ENCODE measurements at places on chromosomes 16 and 17.
A peak's percentile ranks its signal among the peaks of the same experiment; 100 is the strongest.

- DNase-seq = no peak
Observed at GRCh38 chr17:36682773-36683172, 81.4 kb downstream of the MRM1 start.

GRCh38 chr17:77802811-77803220 lies 155.7 kb upstream of the TNRC6C start:
- DNase-seq = no peak

- DNase-seq = no peak
Observed at GRCh38 chr16:31148281-31148728, 1.6 kb downstream of the PRSS36 start.

DNA sequence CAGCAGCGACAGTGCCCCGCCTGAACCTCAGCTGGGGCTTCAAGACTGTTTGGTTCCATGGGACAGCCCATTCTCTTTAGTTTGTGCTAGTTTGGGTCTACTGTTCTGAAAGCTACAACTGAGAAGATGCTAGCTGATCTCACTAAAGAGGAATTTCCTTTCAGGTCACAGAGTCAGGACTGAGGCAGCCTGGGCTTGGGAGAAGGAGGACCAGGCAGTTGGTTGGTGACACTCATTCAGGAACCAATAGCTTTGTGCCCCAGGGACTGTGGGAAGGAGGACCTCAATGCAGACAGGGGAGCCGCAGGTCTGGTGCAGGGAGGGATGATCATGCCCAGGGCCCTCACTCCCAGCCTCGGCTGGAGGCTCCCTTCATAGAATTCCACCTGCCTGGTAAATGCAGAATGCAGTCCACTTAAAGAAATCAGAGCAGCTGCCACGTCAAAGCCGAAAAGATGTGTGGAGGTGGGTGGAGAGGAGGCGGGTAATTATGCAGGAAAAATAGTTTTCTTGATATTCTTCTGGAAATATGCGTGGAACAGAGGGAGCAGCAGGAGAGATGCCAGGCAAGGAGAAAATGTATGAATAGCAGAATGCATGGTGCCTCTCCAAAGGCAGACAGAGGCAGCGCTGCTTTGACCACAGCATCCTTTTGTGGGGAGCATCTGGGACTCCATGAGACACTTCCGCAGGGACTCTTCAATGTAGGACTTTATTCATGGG lies 32.6 kb upstream of the ZFP90 start:
- DNase-seq = no peak

DNA sequence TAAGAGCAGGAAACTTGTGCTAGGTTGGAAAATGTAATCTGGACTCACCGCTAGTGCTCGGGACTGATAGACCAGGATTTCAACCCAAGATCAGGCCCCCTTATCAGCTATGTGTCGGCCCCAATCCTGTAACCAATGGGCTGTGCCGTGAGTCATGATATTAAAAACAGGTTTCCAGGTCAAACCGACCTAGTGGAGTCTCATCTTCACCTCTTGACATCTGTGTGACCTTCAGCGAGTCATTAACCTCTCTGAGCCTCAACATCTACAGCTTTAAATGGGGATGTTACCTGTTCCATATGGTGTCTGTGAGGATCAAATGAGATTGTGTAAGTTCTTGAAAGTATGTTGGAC lies 512 bp downstream of the PMM2 start:
- peak; percentile 37 for DNase-seq

- no peak for DNase-seq
Observed at GRCh38 chr16:2468725-2469398, 2.2 kb upstream of the NTN3 start.

GRCh38 chr17:34245351-34245905 lies 9.7 kb upstream of the CCL2 start:
- no peak for DNase-seq

GRCh38 chr16:80994451-80994850 lies 12.2 kb downstream of the CMC2 start:
- no peak for DNase-seq

DNA sequence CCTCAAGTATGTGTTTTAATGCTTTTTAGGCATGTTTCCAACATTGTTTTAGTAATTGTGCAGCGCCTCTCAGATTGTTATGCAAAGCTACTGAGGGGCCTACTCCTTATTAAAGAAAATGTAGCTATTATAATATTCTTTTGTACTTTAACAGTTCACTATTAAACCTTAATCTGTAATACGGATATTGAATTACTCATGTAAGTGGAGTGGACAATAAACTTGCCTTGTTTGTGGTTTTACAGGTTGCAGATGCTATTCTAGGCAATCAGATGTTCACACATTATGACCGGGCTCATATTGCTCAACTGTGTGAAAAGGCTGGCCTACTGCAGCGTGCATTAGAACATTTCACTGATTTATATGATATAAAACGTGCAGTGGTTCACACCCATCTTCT lies 41.0 kb downstream of the PTRH2 start:
- no peak for DNase-seq

GRCh38 chr16:84155771-84156170 lies 10.7 kb downstream of the DNAAF1 start:
- no peak for DNase-seq

- no peak for DNase-seq
Observed at GRCh38 chr17:75819116-75819515, 25.1 kb downstream of the UNC13D start.

- DNase-seq = peak; percentile 22
Observed at GRCh38 chr17:19646788-19647696, 1.5 kb upstream of the ALDH3A2 start.

GRCh38 chr17:28967221-28968135 lies 16.2 kb upstream of the PHF12 start:
- no peak for DNase-seq

- DNase-seq = no peak
Observed at GRCh38 chr17:83144421-83145357, 65.3 kb downstream of the METRNL start.

- DNase-seq = peak; percentile 83
Observed at GRCh38 chr17:8226536-8227237, 16.3 kb upstream of the AURKB start.

GRCh38 chr16:48541108-48541786 lies 68.7 kb downstream of the N4BP1 start:
- no peak for DNase-seq

GRCh38 chr17:59839651-59840328 lies 53.0 kb downstream of the TUBD1 start:
- peak; percentile 49 for DNase-seq

GRCh38 chr17:63626551-63627180 lies 4.4 kb downstream of the MAP3K3 start:
- no peak for DNase-seq

DNA sequence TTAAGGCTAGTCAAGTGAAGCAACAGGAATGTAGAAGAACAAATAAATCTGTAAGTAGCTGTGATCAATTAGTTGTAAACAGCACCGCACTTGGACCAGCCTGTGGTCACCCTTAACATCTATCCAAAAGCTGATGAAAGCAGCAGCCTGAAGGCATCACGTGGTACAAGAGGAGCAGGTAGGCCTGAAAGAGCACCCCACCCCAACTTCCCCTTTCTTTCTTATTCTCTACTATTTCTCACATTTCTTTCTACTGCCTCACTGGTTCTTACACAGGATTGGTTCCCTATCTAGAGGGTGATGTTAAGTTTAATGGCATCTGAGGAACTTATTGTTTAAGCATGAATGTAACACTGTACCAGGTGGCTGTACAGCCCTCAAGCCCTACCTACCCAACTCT lies 42.6 kb upstream of the CLEC18B start:
- no peak for DNase-seq

- DNase-seq = peak; percentile 68
Observed at GRCh38 chr17:48610282-48611211, at the start of gene HOXB7. Gene HOXB7, minus strand, starts transcription at chr17:48611017. Its CDS starts 99 bp downstream, at chr17:48610918.

DNA sequence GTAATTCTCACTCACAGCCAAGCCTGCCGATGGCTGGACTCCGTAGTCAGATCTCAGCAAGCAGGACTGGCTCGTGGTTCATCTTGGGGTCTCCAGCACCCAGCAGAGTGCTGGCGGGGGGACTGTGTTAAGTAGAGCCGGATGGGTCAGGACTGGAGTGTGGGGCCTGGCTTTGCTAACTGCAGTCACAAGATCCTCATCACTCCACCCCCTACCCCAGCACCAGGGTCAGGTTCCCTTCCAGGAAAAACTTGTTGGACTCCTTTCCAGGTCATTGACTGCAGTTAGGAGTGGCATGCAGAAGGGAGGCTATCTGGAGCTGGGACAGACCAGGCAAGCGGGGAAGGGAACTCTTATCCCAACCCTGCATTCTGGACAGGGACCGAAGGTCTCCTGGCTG lies 6.0 kb downstream of the CIITA start:
- DNase-seq = no peak

GRCh38 chr17:1951920-1952319 lies 73.2 kb downstream of the RTN4RL1 start:
- no peak for DNase-seq

DNA sequence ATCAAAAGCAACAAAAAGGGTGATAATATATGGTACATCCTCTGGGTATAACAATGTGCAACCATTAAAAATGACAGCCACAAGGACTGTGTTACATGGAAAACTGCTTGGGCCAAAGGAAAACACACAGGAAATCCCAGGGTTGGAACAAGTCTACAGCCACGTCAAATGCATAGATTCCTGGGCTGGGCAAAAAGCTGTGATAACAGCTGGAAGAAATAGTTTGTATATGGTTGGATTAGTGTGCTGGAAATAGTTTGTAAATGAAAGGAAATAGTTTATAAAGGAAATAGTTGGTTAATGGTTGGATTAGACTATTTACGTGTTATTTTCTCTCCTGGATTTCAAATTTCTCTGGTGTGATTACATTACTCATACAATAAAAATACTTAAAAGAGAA lies 2.6 kb downstream of the HSD17B2 start:
- DNase-seq = no peak

DNA sequence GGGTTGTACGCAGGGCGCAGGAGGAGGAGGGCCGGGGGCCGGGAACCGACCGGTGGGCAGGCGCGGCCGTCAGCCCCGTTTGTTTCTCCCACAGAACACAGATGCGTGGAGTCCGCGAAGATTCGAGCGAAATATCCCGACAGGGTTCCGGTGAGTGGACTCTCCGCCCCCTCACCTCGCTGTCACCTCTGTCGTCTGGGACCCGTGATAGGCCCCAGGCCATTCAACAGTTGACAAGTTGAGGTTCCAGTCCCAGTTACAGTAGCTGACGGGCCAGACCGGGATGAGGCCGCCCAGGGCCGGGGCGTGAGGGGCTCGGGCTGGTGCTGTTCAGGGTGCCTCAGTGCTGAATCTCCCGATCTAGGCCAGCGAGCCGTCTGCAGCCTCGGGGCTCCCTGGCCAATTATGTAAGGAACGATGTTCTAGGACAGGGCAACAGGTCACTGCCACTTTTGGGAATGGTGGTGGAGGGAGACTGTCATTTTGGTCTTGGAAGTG lies 628 bp downstream of the GABARAPL2 start:
- peak; percentile 23 for DNase-seq

DNA sequence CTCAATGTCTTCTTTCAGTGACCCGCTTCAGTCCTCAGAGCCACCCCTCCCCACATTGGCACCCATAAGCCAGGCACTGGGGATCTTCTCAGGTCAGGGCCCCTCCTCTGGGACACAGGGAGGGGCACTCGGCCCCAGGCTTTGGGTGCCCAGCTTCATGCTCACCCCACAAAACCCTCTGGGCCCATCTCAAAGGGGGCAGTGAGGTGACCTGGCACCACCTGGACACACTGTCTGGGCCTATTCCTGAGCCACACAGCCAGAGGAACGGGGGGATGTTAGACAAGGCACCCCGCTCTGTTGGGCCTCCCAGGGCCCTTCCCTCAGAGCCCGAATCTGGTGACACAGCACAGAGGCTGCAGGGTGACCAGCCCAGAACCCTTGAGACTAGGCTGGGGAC lies 36.1 kb downstream of the TNFRSF13B start:
- DNase-seq = no peak

Data from activated CD4-positive, alpha-beta T cell treated with anti-CD3 and anti-CD28 coated beads, Interleukin-10, Interleukin-2, amounts not matched to agents 100 ng/mL and 50 ng/mL, durations not matched to agents 16 hours and 8 hours (primary cell).